ENCODE measurements at places on chromosomes 5 and 9.

GRCh38 chr5:35046774-35047173, 975 bp downstream of the AGXT2 start:
- no peak for DNase-seq

DNA sequence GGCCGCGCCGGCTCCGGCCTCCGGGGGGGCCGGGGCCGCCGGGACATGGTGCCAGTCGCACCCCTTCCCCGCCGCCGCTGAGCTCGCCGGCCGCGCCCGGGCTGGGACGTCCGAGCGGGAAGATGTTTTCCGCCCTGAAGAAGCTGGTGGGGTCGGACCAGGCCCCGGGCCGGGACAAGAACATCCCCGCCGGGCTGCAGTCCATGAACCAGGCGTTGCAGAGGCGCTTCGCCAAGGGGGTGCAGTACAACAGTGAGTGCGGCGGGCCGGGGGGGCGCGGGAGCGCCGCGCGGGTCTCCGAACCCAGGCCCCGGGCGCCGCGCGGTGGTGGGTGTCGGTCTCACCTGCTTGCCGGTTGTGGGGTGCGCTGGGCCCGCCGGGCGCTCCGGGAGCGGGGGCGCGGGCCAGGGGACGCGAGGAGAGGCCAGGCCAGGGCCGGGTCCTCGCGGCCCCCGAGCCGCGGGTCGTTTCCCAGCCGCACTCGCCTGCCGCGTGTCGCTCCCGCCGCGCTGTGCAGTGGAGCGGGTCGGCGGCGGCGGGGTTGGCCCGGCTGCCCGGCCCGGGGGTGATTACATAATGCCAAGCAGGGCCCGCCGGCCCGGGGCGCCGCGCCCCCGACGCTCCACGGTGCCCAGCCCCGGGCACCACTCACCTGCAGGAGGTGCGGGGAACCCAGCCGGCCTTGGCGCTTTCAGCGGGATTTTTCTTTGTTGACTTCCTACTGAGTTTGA, 492 bp downstream of the RABL6 start:
- DNase-seq = no peak

GRCh38 chr9:109246533-109246932, 74.3 kb downstream of the EPB41L4B start:
- DNase-seq = no peak

- no peak for DNase-seq
These were observed 232.6 kb upstream of the TNC start for GRCh38 chr9:115350548-115350947.

DNA sequence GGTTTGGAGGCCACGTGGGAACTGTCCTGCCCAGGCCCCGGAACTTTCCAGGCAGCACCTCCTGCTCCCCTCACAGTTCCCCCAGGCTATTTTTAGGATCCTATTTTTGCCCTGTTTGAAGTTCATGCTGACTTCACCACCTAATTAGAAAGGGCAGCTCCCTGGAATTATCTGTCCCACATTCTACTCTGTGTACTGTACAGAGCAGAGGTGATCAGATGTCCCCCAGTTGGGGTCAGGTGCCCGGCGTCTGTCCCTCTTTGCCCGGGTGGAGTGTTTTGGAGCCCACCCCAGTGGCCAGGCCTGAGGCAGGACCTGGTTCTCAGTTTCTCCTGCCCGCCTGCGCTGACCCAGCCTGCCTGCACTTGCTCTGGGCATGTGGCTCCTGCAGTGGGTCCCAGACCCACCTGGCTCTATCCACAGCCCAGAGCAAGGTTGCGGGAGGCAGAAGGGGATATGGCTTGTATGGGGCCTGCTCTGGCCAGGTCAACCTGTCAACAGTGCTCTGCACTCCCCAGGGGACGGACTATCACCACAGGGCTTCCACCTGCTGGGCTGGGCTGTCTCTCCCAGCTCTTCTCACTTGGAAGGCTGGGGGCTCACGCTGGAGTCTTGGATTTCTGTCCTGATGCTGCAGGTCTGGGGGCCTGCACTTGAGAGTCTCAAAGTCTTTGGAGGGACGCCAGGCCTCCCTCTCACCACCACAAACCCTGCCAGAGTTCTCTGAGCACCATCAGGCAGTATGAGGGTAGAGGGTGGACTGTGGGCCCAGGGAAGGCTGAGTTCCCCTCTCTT, 268.3 kb downstream of the GADD45G start:
- no peak for DNase-seq

- no peak for DNase-seq
These were observed 76.7 kb upstream of the FST start for GRCh38 chr5:53403758-53404157.

- DNase-seq = no peak
These were observed 70.4 kb upstream of the IFNE start for GRCh38 chr9:21552244-21553170.

DNA sequence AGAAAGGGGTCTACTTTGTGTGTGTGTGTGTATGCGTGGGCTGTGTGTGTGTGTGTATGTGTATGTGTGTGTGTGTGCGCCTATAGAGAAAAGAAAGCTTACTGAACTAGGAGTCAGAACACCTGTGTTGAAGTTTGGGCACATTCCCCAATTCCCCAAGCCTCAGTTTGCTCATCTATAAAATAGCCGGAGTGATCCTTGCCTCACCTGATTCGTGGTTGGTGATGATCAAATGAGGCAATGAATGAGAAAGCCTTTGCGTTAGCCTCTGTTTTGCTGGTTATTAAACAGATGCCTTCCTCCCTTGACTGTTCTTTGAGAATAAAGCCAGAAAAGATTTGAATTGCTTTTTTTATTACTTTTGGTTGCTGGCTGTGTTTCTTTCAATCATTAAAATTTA, 20.6 kb downstream of the ABLIM3 start:
- DNase-seq = no peak

- no peak for DNase-seq
These were observed 5.9 kb downstream of the EMB start for GRCh38 chr5:50435168-50435567.

DNA sequence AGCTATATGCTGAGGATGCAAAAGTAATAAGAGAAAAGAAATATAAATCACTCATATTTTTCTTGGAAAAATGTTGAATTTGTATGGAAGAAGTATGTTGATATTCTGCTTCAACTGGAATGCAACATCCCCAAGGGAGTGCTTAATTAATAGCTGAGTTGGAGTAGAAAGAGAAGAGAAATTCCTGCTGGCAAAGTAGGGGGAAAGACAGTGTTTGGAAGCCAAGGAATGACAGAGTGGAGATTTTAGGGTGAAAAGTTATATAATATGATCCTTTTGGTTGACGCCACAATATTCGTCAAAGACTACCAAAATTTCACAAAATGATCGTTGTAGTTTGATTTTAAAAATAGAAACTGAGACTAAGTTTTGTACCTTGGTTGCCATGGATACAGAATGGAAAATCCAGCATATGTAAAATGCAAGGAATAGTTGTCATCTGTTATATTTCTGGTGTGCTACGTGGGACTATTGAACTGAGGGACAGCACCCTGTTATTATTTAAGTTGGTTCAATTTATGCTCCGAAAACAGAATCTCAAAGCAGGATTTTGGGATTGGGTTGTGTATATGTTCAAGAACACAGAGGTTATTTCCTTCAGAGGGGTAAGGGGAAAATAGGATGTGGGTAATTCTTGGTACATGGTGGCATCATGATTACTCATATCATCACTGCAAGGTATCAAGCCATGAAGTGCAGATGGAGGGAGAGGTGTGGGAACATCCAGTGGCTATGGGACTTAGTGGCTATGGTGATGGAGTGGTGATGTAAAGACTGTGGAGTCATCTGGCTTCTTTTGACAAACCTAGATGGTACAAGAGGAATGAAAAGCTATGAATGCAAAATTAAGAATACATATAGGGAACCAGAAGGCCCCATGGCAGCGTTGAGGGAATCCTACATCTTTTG, 61.0 kb downstream of the SUB1 start:
- no peak for DNase-seq

DNA sequence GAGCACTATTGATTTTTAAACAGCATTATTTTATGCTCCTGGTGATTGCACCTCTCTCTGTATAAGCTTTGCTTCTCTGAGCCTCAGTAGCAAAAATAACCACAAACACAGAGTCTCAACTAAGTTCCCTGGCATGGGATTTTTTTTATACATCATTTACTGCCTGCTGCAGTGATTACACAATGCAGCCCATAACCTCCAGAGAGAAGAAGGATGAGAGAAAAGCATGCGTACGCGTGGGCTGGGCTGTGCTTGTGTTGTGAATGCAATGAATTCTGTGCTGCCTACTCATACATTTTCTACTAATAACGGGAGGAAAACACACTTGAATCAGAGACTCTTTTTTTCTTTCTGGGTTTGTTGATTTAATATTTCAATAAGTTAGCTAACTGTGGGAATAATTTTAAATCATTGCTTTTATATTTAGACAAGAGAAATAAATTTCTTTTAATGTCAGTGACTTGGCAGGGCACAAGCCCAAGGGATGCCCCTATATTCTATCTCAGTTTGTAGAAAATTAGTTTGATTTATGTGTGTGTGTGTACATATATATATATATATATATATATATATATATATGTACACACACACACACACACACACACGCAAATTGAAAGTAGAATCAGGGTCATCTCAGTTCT, 351.5 kb downstream of the MED10 start:
- no peak for DNase-seq

DNA sequence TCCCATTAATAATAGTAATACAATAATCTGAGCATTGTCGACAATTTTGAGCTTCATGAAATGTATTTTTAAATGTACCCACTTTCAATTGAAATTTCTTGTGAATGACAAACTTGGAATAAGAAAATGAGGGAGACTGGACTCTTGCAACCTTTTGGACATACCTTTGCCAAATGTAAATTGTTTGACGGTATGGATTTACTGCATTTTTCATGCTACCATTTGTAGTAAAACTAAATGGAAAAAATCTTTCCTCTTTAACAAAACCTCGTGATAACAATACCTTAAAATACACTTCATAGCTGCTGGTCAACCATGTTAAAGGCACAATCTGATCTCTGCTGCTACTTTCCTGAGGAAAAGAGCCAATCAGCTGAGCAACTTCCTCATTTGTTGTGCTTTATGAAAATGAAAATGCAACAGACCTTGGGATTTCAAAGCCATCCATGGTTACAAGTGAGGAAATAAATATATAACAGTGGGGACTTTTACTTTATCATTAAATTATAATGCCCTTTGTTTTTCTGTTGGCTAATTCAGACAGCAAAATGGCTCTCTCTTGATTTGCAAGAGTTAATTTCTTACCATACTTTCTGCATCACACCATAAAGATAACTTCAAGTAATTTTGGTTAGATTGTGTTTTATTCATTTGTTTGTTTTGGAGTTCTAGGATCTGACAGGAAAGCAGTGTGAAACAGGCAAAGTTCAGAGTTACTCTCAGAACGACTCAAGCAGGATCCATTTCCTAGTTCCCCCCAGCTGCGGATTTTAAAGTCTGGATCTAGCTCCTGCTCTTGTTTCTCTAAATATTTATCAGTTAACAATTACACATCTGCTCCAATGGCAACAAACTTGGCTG, 1.1 kb downstream of the ALDH1A1 start:
- DNase-seq = no peak

DNA sequence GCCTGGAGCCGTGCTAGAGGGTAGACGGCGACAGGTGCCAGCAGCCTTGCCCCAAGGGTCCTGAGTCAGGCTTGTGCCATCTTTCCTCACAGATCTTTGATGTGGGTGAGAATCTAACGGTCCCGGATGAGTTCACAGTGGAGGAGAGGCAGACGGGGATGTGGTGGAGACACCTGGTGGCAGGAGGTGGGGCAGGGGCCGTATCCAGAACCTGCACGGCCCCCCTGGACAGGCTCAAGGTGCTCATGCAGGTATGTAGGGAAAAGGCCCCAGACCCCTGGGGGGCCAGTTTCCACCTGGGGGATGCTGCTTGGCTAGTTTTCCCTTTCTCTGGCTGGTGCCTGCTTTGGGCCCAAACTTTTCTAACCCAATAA, 24.0 kb downstream of the PTGES2 start:
- no peak for DNase-seq

- DNase-seq = no peak
These were observed 769.9 kb upstream of the ADAMTS16 start for GRCh38 chr5:4370218-4370617.

- no peak for DNase-seq
These were observed 10.6 kb upstream of the MAP1B start for GRCh38 chr5:72096602-72097188.

GRCh38 chr9:123120953-123121352, 87.5 kb downstream of the GPR21 start:
- no peak for DNase-seq

DNA sequence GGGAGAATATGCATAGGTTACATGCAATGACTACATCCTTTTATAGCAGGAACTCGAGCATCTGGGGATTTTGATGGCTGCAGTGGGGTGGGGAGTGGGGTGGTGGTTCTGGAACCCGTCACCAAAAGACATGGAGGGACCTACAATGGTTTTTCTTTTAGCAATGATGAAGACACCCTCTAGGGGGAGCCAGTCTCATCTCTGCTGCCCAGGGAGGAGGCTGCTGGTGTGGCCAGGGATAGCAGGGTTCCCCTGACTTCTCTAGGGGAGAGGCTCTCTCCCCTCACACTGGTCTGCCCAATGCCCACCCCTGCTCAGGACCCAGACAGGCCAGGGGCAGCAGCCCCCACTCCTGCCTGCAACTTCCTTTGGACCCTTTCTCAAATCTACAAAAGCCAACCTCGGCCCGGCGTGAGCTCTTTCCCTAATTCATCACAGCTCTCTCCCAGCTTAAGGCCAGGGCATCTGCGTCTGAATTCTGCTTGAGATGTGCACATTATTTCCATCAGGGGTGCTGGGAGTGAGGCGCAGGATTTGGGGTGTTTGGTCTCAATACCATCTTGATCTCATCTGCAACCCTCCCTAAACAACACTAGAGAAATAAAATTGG, 73.6 kb upstream of the RETREG1 start:
- no peak for DNase-seq

DNA sequence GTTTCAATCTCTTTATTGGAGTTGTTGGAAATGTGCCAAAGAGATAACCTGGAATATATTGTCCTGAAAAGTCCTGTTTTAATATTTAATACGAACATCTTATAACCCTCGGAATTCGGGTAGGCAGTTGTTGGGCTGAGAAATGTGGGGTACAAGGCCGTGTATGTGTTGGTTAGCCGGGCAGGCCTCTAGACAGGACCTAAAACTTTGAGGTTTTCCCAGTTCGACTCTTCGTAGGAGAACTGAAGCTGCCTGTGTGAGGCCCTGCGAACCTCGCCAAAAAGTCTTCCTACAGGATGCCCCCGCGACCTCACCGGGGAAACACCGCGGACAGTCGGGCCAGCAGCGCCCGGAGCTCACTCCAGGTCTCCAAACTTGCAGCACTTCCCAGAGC, 583 bp upstream of the TJP2 start:
- DNase-seq = no peak

GRCh38 chr5:144333336-144333920, 162.8 kb downstream of the KCTD16 start:
- no peak for DNase-seq

GRCh38 chr9:36318212-36318802, 60.1 kb upstream of the GNE start:
- DNase-seq = no peak

DNA sequence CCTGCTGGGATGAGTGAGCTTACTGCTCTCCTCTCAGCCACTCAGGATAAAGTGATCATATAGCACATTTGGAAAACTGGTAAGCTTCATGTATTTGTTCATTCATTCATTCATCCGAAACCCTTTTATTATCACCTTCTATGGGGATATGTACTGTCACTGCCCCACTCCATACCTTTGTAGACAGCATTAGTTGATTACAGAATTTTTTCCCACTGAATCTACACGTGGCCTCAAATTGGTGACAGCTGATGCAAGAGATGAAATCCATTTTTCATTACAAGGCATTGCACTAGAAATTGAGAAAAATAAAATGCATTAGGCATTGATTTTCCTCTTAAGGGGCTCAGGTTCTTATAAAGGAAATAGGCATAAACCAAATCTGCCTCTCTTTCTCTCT, 9.7 kb downstream of the GRIA1 start:
- no peak for DNase-seq

Measured in NCI-H1417 treated with DMSO at 0.1 percent for 48 hours (cell line).